ENCODE measurements at places on chromosomes 1 and 21.

GRCh38 chr1:171530676-171531075 is 45.3 kb downstream of the PRRC2C start:
- no peak for DNase-seq

DNA sequence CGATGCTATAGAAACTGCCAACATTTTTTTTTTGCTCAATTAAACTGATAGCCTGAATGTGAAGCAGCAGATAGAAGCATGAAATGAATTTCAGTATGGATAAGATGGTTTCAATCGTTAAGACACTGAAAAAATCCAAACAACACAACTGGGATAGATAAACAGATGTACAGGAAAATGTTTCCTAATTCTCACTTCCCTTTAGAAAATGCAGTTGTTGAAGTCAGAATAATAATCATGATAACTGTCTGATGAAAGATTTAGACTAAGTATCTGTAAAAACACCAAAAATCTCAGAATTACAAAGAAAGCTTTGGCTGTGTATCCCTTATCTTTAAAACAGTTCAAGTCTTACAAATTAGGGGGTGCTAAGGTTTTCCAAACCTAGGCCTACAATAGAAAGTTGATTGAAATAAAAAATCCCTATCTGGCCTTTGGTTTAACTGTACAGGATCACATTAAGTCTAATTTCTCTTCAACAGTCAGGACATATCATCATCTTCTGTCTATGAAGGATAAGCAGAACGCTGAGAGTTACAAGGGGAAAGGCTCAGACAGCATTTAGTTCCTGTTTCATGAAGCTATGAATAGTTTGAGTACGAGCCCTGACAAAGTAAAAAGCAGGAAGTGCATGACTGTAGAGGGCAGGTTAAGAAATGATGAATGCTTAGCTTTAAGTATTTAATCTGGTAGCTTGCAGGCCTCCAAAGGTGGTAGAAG is 203.2 kb downstream of the APP start:
- DNase-seq: peak; percentile 55

- DNase-seq: no peak
Measured at GRCh38 chr1:210448297-210448892, 119.7 kb downstream of the HHAT start.

DNA sequence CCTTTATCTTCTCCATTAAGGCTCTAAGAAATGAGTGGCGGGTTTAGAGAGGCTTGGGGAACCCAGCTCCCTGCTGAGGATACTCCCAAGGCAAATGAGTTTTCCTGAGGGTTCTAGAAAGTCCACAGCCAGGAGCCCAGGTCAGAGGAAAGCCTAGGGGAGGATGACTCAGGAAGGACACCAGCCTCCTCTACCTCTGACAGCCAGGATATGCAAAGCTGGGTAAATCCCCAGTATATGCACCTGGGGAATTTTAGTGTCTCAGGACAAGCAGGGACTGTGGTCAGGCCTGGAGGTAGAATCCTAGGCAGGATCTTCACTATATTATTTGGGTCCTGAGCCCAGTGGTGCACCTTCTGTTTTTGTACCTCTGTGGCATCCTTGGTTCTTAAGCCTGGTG is 23.5 kb upstream of the WNT4 start:
- DNase-seq: no peak

DNA sequence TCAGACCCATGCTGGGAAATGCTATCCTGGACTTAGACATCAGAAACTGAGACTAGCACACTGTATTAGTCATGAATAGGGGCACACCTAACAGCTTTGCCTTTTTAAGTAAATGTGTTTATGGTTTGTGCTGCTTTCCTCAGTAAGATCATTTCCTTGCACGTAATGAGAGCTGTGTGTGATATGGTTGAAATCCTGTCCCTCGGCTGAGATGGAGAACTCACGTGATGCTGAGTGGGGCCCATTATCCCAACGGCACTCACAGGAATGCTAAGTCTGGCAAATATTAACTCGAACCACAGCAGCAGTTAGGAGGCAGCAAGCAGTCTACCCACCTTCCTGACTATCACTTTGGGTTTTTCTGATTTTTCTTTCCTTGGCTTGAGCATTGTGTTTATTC is 38.2 kb downstream of the BCL9 start:
- DNase-seq: no peak

- DNase-seq: peak; percentile 6
Measured at GRCh38 chr1:184866991-184867788, 107.1 kb downstream of the NIBAN1 start.

DNA sequence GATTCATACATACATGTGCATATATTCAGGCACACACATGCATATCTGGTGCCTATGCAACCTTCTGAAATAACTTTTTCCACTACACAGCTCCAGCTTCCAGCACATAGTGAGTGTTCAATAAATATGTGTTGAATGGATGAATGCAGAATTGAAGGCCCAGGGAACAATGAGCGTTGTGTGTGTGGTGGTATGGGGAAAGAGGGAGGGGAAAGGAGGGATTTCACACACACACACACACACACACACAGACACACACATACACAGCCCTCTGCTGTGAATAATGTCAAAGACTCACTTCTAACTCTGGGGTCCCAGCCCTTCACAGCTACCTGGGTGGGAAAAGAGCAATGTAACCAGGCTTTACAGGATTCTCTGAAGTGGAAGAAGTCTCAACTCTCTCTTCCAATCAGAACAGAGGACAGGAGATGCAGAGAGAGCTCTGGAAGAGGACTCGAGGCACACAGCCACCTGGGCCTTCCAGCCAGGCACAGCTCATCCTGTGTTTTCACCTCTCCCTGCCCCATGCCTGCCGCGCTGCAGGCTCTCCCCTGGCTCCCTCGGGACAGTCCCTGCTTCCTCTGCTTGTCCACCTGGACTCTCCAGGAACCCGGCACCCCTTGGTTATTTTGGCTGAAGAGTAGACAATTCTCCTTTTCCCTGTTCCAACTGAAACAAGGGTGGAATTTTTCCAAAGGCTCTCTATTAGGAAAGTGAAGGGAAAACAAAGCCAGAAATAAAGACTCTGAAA is 5.4 kb upstream of the IGSF8 start:
- DNase-seq: no peak

All from naive B cell (primary cell).